ENCODE measurements at places on chromosomes 1 and 21.

- DNase-seq = peak; percentile 16
Measured at GRCh38 chr21:46598581-46599572, 6.0 kb downstream of the S100B start.

DNA sequence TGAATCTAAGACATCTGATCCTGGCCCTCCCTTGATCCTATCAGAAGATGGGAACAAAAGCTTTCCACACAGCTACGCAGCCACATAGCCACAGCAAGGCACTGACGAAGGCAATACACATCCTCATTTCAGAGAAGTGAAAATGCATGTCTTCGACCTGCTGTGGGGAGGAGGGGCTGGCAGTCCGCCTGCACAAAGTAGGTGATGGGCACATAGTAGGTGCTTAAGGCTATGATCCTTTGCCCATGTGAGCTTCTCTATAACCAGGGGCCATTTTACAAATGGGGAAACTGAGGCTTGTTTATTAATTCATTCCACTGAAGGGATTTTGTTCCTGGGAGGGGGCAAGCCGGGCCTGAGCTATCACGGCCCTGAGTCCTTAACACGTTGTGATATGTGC lies 94.2 kb downstream of the PAX7 start:
- no peak for DNase-seq

DNA sequence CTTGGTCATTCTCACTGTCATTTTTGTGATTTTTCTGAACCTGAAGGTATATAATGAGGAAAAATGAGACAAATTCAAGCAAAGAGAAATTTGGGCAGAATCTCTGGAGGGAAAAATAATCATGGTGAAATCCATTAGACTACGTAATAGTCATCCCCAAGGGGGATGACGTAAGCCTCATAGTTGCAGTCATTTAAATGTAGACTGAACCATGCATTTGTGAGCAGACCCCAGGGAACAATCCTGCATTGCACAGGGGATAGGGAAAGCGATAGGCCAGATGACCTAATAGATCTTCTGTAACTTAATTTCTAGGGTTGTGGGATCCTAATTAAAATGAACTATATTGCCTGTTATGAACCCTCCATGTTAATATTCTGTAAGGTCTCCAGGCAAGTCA lies 167.4 kb upstream of the C1orf21 start:
- DNase-seq = no peak

- DNase-seq = peak; percentile 17
Measured at GRCh38 chr1:200034761-200035396, 7.4 kb downstream of the NR5A2 start.

GRCh38 chr1:155729031-155729898 lies 40.4 kb downstream of the DAP3 start:
- DNase-seq = peak; percentile 19

DNA sequence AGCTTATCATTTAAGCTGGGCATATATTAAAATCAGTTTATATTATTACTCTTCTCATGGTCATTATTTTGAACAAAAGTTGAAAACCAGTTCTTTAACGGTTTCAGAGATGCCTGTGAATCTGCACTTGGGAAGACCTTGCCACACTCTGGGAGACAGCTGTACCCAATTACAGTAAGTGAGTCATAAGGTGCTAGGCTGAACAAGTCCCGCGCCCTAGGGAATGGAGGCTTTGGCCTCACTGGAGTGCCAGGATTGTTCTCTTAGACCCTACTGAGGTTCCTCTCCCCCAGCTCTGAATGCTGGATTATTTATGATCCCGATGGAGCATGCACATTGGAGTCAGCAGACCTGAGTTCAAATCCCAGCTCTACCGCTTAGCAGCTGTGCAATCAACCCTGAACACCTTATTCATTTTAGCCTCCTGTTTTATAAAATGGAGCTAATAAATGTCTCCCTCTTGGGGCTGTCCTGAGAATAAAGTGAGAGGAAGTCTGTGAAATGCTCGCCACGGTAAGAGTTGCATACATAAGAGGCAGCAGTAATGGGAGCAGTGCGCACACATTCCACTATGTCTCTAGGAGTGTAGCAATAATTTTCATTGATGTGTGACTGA lies 266.2 kb downstream of the FOXD2 start:
- no peak for DNase-seq

- DNase-seq = no peak
Measured at GRCh38 chr1:58774027-58774426, 9.8 kb downstream of the JUN start.

DNA sequence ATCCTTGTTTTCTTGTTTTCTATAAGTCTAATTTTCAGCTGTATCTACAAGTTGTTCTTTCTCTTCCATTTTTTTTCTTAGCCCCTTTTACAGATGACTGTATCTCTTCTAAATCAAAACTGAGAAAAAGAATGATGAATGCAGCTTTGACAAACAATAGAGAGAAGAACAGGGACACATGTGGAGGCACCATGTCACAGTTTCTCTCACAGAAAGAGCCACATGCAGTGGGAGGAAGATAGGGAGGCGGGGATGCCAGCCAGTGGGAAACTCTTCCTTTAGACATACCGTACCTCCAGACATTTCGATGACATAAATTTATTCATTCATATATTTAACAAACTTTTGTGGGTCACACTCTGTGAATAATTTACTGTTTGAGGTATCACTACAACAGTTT lies 45.5 kb downstream of the NME7 start:
- DNase-seq = no peak

- DNase-seq = peak; percentile 27
Measured at GRCh38 chr21:15063081-15063813, 1.6 kb downstream of the NRIP1 start.

DNA sequence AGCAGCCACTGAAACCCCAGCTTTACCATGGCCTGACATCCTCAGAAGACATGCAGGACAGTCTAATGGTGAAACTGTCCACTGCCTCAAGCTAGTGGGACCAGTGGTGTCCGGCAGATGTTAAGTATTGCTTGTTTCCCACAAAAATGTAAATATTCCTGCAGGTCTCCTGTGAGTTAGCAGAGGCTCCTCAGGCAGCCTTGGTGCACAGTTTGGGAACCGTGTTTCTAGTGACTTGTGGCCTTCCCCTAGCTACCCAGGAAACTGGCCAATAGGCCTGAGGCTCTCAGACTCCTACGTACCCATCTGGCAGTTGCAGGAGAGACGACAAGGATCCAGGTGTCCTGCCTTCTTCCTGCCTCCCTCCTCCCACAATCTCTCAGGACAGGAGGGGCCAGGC lies 142.4 kb downstream of the CAMTA1 start:
- DNase-seq = no peak

GRCh38 chr1:15825800-15826199 lies 18.4 kb upstream of the UQCRHL start:
- DNase-seq = no peak

DNA sequence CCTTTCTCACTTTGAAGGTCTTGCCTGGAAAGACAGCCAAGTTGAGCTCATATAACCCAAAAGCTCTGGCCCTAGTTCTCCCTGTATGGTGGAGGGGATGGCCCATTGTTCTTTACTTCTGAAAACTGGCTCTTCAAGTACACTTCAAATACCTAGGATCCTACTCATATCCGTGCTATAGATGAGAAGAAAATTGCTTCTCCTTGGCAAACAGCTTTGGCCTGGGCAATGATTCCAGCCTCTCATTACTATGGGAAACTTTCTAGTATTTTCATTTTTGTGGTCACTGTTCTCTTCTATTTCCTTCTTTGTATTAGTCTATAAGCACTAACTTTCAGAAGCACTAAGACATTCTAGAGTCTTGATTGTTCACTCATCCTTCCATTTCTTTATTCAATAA lies 53.7 kb downstream of the ZNF697 start:
- no peak for DNase-seq

DNA sequence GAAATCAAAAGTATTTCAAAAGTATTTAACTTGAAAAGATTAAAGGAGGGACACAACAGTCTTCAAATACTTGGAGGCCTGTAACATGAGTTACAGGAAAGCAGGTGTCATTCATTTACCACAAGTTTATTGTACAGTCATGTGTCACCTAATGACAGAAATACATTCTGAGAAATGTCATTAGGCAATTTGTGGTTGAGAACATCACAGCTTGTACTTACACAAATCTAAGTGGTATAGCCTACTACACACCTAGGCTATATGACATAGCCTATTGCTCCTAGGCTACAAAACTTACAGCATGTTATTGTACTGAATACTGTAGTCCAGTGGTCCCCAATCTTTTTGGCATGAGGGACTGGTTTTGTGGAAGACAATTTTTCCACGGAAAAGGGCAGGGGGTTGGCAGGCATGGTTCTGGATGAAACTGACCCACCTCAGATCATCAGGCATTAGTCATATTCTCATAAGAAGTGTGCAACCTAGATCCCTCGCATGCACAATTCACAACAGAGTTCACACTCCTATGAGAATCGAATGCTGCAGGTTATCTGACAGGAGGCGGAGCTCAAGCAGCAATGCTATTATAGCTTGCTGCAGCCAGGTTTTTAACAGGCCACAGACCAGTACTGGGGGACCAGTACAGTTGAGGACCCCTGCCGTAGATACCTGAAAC lies 25.0 kb upstream of the PHTF1 start:
- DNase-seq = peak; percentile 11

- DNase-seq = no peak
Measured at GRCh38 chr1:207938016-207938415, 27.1 kb upstream of the CD34 start.

DNA sequence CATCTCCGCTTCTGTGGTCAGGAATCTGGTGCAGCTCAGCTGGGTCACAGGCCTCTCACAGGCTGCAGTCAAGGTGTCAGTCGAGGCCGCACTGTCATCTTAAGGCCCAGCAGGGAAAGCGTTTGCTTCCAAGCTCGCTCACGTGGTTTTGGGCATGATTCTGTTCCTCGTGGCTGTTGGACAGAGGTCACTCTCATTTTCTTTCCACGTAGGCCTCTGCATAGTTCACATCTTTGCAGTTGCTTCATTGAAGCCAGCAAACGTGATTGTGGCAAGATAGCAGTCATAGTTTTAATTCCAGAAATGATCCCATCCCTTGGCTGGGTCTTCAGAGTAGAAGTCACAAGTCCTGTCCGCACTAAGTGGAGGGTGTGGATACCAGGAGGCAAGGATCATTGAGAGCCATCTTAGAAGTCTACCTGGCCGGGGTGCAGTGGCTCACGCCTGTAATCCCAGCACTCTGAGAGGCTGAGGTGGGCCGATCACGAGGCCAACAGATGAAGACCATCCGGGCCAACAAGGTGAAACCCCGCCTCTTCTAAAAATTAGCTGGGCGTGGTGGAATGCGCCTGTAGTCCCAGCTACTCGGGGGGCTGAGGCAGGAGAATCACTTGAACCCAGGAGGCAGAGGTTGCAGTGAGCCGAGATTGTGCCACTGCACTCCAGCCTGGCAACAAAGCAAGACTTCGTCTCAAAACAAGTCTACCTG lies 24.5 kb downstream of the NECAP2 start:
- DNase-seq = no peak

- no peak for DNase-seq
Measured at GRCh38 chr21:25737421-25737820, 2.6 kb downstream of the GABPA start.

- DNase-seq = peak; percentile 96
Measured at GRCh38 chr1:224434691-224435317, at the start of gene WDR26. Gene WDR26, minus strand, starts transcription at chr1:224434797.

GRCh38 chr1:77900687-77901293 lies 12.4 kb downstream of the NEXN start:
- DNase-seq = peak; percentile 43

- no peak for DNase-seq
Measured at GRCh38 chr1:54013393-54014008, 4.5 kb downstream of the LDLRAD1 start.

DNA sequence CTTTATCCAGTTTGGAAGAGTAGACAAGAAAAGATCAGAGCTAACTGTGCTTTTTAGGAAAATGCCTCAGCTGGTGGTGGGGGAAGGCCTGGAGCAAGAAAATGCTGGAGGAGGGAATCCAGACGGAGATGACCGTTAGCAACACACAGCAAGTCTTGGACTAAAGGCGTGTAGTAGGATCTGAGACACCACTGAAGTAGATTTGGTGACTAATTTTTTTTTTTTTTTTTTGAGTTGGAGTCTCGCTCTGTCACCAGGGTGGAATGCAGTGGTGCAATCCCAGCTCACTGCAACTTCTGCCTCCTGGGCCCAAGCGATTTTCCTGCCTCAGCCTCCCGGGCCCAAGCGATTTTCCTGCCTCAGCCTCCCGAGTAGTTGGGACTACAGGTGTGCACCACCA lies 41.2 kb downstream of the LPAR3 start:
- DNase-seq = no peak

DNA sequence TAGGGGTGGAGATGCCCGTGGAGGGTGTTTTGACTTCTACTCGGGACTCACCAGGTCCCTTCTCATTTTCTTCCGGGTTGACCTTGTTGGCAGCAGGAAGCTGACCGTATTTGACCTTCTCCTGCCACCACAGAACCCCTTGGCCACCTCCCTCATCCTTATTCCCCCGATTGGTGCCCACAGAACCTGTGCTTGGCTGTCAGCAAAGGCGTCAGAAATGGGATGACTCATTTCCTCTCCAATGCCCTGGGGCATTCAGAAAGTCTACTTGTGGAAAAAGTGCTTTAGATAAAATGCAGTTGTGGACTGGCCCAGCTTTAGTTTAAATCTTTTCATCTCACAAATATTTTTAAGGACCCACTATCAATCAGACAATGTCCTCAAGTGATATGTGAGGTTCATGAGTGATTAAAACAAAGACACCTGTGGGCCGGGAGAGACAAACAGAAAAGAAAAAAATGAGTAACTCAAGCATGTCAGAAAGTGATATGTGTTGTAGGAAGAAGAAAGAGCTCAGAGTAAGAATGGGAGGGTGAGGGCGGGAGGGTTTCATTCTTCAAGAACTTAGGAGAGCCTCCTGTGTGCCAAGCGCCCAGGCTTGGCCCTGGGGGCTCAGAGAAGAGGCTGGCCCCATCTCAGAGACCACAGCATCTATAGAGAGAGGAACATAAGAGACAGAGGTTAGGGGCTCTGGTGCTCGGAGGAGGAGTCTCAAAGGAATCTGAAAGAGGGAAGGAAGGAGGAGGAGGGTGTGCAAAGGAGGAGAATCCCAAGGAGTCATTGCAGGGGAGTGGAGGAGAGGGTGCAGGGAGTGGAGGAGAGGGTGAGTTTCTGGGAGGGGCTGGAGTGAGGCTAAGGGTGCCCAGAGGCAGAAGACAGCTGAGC lies 221.6 kb upstream of the VAMP3 start:
- no peak for DNase-seq

GRCh38 chr1:153976819-153977249 lies 640 bp downstream of the JTB start:
- DNase-seq = no peak
